Umbilical cord (tissue), 2 donors: ENCODE measurements at places on chromosomes 1 and 21. TPM values are rescaled to one million over a fixed set of nuclear protein-coding genes. Genes with fewer than 3 reads are reported as not detected.

SLC1A7 gene
- 2.4 TPM for total RNA-seq

EYA3 gene
- total RNA-seq = 7.2 TPM

ILDR2 gene
- 4.1 TPM for total RNA-seq

CASZ1 gene
- total RNA-seq = 3.9 TPM

TMCC2 gene
- total RNA-seq = 7.9 TPM
